ENCODE measurements at places on chromosomes 12 and 14. TPM values are rescaled to one million over a fixed set of nuclear protein-coding genes. Genes with fewer than 3 reads are reported as not detected.

C12orf50 gene
- total RNA-seq, result not detected

DNA sequence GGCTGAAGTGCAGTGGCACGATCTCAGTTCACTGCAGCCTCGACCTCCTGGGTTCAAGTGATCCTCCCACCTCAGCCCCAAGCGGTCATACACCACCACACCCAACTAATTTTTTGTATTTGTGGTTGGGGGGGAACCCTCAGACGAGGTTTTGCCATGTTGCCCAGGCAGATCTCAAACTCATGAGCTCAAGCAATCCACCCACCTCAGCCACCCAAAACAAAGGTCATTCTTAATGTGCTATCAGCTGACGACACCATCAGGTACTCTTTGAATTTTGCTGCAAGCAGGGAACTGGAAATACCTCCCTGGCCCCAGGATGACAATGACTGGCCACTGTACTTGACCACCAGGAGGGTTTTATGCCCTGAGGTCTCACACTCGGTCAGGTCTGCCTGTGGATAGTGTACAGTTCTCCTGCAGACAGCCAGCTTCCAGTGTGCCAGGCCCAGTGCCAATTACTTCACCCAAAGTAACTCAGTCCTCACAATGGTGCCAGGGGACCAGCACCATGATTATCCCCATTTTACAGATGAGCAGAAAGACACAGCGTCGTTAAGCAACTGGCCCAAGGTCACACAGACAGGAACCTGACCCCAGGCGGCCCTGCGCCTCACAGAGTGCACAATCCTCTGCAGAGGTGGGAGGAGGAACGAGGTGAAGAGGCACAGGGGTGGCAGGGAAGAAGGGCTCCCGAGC is 42.9 kb downstream of the ITPK1 start:
- H3K36me3 ChIP-seq, result no peaks in the 10 kb centered on the region
- DNase-seq, result no peak
- H3K4me3 ChIP-seq, result no peak overlapping the region
- H3K27ac ChIP-seq, result no peak overlapping the region

DNA sequence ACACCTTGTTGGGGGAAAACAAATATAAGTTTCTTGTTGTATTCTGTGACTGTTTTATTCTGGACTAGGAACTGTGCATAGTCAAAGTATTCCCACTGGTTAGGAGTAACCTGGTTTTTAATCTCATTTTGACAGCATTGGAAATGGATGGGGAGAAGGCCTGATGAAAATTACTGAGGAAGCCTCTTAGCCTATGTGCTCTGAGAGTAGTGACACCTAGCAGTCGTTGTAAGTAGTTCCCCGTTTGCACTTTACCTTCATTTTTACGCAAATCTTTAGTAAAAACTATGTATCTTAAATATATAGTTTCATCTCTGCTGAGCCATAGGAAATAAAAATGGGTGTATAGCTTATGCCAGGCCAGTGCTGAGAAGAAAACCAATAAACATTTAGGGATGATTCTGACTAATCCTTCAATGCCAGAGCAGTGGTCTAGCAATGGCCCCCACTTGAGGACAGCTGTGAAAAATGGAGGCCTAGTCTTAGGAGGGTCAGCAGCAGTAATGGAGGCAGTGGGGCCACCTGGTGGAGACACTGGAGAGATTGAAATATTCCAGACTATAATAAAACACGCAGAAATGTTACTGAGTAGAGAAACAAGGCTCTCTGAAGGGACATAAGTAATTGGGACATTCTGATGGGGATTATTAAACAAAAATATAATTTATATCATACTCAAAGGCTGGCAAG is 133.2 kb upstream of the NOVA1 start:
- no peak overlapping the region for H3K27ac ChIP-seq
- H3K27me3 ChIP-seq, result no peaks in the 10 kb centered on the region
- no peak overlapping the region for H3K4me3 ChIP-seq
- peaks cover 3% of the 10 kb centered on the region for H3K36me3 ChIP-seq
- DNase-seq, result peak; percentile 41
- H3K4me1 ChIP-seq, result no peaks in the 10 kb centered on the region

INHBE gene
- total RNA-seq, result not detected

- H3K36me3 ChIP-seq, result no peaks in the 10 kb centered on the region
- peak; percentile 39 for DNase-seq
- no peaks in the 10 kb centered on the region for H3K27me3 ChIP-seq
- H3K27ac ChIP-seq, result peak overlapping the region; percentile 98
- peak overlapping the region; percentile 82 for H3K4me3 ChIP-seq
- H3K4me1 ChIP-seq, result peaks cover 25% of the 10 kb centered on the region
Measured at GRCh38 chr12:57086493-57087009, 2.4 kb upstream of the NAB2 start.

KRT8 gene
- 719 TPM for total RNA-seq

Measured in PC-3 (cell line).